ENCODE measurements at places on chromosomes 16 and 17. TPM values are rescaled to one million over a fixed set of nuclear protein-coding genes. Genes with fewer than 3 reads are reported as not detected.

GRCh38 chr16:79843631-79844043 is 243.1 kb upstream of the MAF start:
- H3K27ac ChIP-seq: no peak overlapping the region
- H3K4me1 ChIP-seq: no peaks in the 10 kb centered on the region
- no peaks in the 10 kb centered on the region for H3K36me3 ChIP-seq

GRCh38 chr17:8793649-8794048 is 5.5 kb downstream of the MFSD6L start:
- H3K27ac ChIP-seq: no peak overlapping the region
- no peaks in the 10 kb centered on the region for H3K27me3 ChIP-seq
- no peak for DNase-seq
- H3K36me3 ChIP-seq: no peaks in the 10 kb centered on the region
- peaks cover 3% of the 10 kb centered on the region for H3K4me1 ChIP-seq

CEP295NL gene
- total RNA-seq: 5.1 TPM

DNA sequence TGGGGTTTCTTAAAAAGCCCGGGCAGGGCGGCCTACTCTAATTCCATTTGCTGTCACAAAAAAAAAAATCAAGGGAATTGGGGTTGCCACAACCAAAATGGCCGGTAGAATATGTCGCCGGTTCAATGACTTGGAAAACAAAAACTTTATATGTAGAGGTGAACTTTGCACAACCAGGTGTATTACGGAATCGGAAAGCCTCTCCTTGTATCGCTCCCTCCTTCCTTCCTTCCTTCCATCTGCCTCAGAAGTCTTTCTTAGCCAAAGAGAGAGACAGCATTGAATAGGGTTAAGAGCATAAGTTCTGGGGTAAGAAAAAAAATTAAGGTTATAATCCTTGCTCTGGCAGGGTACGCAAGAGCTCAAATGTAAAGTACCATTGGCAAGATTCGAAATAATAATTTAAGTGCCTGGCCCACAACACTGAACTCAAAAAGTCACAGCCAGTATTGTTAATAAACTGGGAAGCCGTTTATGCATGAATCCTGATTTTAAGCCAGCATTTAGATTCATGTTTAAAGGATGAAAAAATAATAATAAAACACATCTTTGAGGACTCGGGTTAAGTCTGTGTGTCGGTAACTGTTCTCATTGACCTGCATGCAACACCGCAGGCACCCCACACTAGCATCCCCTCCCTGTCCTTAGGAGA is 522 bp upstream of the GLG1 start:
- H3K27me3 ChIP-seq: no peaks in the 10 kb centered on the region
- DNase-seq: no peak
- peak overlapping the region; percentile 97 for H3K4me3 ChIP-seq

- H3K27me3 ChIP-seq: no peaks in the 10 kb centered on the region
- peak within 1 kb of the TSS; percentile 84 for H3K4me3 ChIP-seq
- peaks cover 6% of the 10 kb centered on the region for H3K36me3 ChIP-seq
- peak; percentile 92 for DNase-seq
- peak within 1 kb of the TSS; percentile 42 for H3K27ac ChIP-seq
Measured at GRCh38 chr16:667780-668518, at the start of gene RHOT2. RHOT2 (plus strand) TSS chr16:668132; CDS start chr16:668200, 68 bp downstream.

DNA sequence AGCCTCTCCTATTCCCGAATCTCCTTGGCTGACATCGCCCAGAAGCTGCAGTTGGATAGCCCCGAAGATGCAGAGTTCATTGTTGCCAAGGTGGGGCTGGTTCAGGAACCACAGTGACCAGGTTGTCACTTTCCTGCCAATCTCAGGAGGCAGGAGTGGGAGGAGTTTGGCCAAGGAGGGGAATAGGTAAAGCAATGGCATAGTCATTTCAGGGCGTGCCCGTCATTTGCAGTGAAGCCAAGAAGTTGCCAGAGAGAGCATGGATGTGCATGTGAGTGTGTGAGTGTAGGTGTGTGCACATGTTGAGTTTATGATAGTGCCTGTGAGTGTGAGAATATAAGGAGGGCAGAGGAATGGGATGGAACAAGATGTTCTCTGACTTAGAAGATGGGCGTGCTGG is 14.8 kb downstream of the PSMD3 start:
- H3K4me1 ChIP-seq: no peaks in the 10 kb centered on the region
- no peaks in the 10 kb centered on the region for H3K27me3 ChIP-seq
- no peak overlapping the region for H3K4me3 ChIP-seq
- DNase-seq: no peak
- peaks cover 46% of the 10 kb centered on the region for H3K36me3 ChIP-seq

GRCh38 chr17:50129353-50129727 is 620 bp downstream of the SAMD14 start:
- no peak for DNase-seq
- H3K4me3 ChIP-seq: peak overlapping the region; percentile 44
- no peaks in the 10 kb centered on the region for H3K36me3 ChIP-seq
- no peak overlapping the region for H3K27ac ChIP-seq

GRCh38 chr16:2806286-2806685 is 8.0 kb downstream of the PRSS41 start:
- no peaks in the 10 kb centered on the region for H3K4me1 ChIP-seq
- no peaks in the 10 kb centered on the region for H3K36me3 ChIP-seq
- H3K27me3 ChIP-seq: no peaks in the 10 kb centered on the region

DNA sequence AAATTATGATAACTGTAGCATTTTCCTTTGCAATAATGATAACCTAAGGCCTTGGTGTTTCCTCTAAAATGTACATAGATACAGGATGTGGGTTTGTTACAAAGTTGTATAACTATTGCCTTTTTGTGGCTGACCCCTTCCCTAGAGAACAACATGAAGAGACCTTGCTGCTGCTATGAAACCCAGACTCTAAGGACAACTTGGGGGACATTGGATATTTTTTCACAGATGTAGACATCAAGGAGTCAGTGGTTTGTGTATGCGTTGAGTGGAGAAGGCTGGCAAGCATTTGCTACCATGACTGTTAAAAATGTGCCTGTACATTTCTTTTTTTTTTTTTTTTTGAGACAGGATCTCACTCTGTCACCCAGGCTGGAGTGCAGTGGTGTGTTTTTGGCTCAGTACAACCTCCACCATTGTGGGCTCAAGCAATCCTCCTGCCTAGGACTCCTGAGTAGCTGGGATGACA is 12.3 kb downstream of the HMOX2 start:
- H3K4me1 ChIP-seq: peaks cover 26% of the 10 kb centered on the region
- no peak overlapping the region for H3K4me3 ChIP-seq
- peaks cover 3% of the 10 kb centered on the region for H3K36me3 ChIP-seq
- DNase-seq: no peak
- H3K27me3 ChIP-seq: no peaks in the 10 kb centered on the region

DNA sequence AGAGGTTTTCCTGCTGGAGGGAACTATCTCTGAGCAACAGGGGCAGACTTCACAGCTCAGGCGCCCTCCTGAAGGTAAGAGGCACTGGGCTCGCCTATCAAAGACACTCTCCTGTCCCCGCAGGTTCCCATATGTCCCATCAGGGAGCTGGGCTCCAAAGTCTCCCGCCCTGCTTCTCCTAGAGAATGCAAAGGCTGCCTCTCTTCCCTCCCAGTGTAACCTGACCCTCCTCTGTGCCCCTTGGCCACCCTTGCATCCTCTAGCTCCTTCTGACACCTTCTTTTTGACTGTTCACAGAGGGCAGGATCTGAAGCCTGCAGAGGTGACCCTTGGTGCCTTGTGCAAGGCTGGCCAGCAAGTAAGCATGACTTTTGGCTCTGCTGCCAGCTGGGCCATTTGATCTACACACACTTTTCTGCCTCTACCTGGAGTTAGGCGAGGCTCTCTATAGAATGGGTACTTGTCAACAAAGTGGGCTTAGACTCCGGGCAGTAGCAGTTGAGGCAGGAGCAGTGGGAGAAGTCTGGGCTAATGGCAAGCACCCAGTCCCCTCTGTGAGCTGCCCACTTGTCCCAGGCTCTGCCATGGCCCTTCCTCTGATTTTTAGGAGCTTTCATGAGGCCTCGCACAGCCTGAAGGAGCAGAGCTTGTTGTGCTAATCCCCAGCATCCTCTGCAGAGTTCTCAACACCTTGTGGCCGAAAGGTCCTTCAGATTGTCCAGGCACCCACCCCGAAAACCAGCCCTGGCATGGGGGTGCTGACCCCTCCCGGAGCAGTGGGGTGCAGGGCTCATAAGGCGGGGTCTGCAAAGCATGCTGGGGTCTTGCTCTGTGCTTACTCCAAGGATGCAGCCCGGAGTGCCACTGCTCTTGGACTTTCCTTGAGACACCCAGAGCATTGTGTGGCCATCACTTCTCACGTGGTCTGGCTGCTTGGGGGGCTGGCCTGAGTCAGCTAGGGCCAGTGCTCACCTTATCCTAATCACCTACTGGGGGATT is 122.9 kb downstream of the METRNL start:
- DNase-seq: no peak
- H3K36me3 ChIP-seq: no peaks in the 10 kb centered on the region
- H3K4me1 ChIP-seq: no peaks in the 10 kb centered on the region
- no peaks in the 10 kb centered on the region for H3K27me3 ChIP-seq

PHOSPHO1 gene
- total RNA-seq: 0.22 TPM

- H3K27me3 ChIP-seq: no peaks in the 10 kb centered on the region
- DNase-seq: no peak
- no peak overlapping the region for H3K4me3 ChIP-seq
- H3K36me3 ChIP-seq: no peaks in the 10 kb centered on the region
- H3K4me1 ChIP-seq: no peaks in the 10 kb centered on the region
Measured at GRCh38 chr17:41494524-41494923, 4.8 kb upstream of the KRT36 start.

DNA sequence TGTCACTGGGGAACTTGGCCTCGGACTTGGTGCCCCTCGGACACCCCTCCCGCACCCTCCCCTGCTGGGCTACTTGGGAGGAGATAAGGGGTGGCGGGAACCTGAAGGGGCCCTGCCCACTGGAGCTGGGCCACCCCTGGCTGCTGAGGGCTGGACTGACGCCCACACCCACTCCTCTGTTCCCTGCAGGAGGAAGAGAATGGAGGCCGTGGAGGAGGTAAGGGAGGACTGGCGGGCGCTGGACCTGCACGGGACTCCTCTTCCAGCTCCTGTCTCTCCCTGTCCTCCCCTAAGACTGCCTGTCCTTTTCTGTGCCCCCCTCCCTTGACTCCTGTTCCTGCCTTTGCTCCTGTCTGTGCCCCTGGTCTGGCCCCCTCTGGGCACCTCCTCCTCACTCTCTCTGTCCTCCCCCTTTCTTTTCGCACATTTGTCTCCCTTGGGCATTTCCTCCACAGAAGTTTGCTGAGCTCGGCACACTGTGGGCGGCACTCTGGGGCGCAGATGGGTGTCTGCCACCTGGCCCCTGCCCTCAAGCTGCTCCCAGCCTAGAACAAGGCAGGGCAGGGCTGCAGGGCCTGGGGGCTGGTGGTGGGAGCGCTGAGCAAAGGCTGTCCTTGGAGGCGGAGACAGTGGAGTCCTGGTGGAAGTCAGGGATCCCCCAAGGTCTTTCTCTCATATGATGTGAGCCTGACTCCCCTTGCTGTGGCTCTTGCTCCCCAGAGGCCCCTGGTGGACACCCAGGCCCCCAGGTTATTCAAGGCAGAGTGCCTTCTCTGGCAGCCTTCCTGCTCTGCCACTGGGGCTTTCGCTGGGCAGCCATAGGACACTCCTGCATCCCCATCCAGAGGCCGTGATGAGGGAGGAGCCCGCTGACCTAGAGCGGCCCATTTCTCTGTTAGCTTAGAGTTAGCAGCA is 32.7 kb downstream of the ARHGAP23 start:
- DNase-seq: no peak
- H3K36me3 ChIP-seq: no peaks in the 10 kb centered on the region
- no peaks in the 10 kb centered on the region for H3K4me1 ChIP-seq

GRCh38 chr16:49350265-49351095 is 23.1 kb upstream of the C16orf78 start:
- no peak overlapping the region for H3K4me3 ChIP-seq
- H3K4me1 ChIP-seq: no peaks in the 10 kb centered on the region
- H3K27me3 ChIP-seq: no peaks in the 10 kb centered on the region
- no peaks in the 10 kb centered on the region for H3K36me3 ChIP-seq
- H3K27ac ChIP-seq: no peak overlapping the region
- DNase-seq: peak; percentile 65

DNA sequence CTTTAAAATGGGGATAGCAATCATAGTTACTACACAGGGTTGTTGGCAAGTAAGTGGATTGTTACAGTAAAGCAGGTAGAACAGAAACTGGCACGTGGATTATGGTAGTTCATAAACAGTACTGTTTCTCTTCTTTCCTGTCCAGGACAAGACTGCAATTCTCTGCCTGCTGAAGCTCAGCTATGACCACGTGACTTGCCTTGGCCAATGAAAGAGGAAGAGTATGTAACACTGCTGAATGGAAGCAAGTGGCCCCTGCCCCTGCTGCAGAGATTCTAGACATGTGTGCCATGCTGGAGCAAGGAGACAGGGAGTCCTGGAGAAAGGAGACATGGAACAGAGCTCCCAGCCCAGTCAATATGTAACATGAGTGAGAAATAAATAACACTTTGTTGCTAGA is 66.6 kb upstream of the TOX3 start:
- DNase-seq: no peak
- no peaks in the 10 kb centered on the region for H3K36me3 ChIP-seq
- H3K27me3 ChIP-seq: no peaks in the 10 kb centered on the region
- no peak overlapping the region for H3K27ac ChIP-seq

- no peak overlapping the region for H3K27ac ChIP-seq
- no peaks in the 10 kb centered on the region for H3K4me1 ChIP-seq
- H3K27me3 ChIP-seq: no peaks in the 10 kb centered on the region
- no peak overlapping the region for H3K4me3 ChIP-seq
Measured at GRCh38 chr17:71759422-71760060, 361.3 kb upstream of the SOX9 start.

DNA sequence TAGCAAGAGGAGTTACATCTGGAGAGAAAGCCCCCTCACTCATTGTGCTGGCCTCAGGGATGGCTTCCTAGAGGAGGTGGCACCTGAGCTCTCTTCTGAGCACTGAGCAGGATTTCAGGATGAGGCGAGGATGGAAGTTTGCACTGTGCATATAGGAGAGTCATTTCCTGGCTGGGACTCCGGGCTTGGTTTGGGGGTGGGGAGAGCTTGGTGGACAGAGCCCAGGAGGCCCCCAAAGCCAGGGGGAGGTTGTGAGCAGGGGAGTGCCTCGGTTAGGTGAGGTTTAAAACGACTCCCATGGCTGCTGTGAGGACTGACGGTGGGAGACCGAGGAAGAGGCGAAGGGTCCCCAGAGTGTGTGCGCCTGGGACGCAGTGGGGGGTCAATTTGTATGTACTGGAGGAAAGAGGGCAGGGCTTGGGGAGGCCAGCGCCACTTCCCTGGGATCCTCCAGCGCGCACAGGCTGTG is 1.2 kb downstream of the CAMKK1 start:
- H3K4me3 ChIP-seq: peak overlapping the region; percentile 81
- DNase-seq: no peak
- H3K36me3 ChIP-seq: no peaks in the 10 kb centered on the region
- H3K4me1 ChIP-seq: peaks cover 29% of the 10 kb centered on the region

AGRP gene
- not detected for total RNA-seq

FN3KRP gene
- 10.4 TPM for total RNA-seq

DNA sequence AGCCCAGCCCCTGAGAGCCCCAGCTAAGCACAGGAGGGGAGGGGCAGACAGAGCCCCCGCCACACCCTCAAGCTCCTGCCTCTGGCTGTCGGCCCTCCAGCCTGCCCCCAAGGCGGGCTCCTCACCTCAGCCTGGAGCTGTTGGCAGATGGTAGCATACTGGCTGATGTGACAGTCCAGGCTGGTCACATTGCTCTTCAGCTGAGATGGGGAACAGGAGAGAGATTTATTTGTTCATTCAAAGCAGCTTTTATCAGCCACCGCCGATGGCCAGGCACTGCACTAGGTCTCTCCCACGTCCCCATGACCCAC is 14.8 kb downstream of the KIF18B start:
- H3K27me3 ChIP-seq: no peaks in the 10 kb centered on the region
- no peaks in the 10 kb centered on the region for H3K36me3 ChIP-seq
- no peak overlapping the region for H3K27ac ChIP-seq
- no peak for DNase-seq
- no peak overlapping the region for H3K4me3 ChIP-seq

ZNF385C gene
- total RNA-seq: 1.0 TPM

UMOD gene
- 1.3 TPM for total RNA-seq

Measured in pancreas (tissue), 10 donors.